A549 treated with dexamethasone at 1 μM for 4 hours (cell line): ENCODE measurements at places on chromosomes 6 and 20. TPM values are rescaled to one million over a fixed set of nuclear protein-coding genes. Genes with fewer than 3 reads are reported as not detected.

Gene NINL
- 13.2 to 17.4 TPM (median 14.4 TPM) in 5 replicates for total RNA-seq

Gene ZC2HC1B
- total RNA-seq, result not detected in 5 replicates

Gene MDFI
- 0.47 to 0.87 TPM (median 0.61 TPM) in 5 replicates for total RNA-seq

Gene C6orf58
- 0.07 to 0.32 TPM (median 0.15 TPM) in 4 of 5 replicates, not detected in the other for total RNA-seq

Gene SGK2
- total RNA-seq, result 6.3 to 8.3 TPM (median 7.1 TPM) in 5 replicates

Gene BHLHE23
- total RNA-seq, result 0.12 TPM in 1 of 5 replicates, not detected in the others

Gene MGME1
- 36.8 to 45.1 TPM (median 41.1 TPM) in 5 replicates for total RNA-seq

Gene ULBP3
- 2.7 to 5.5 TPM (median 5.2 TPM) in 5 replicates for total RNA-seq

Gene SUMO4
- not detected in 5 replicates for total RNA-seq

Gene TCF21
- total RNA-seq, result 0.02 to 0.06 TPM (median 0.04 TPM) in 4 of 5 replicates, not detected in the other

Gene LY6G6F
- total RNA-seq, result not detected in 5 replicates

Gene ATRN
- total RNA-seq, result 20.2 to 28.0 TPM (median 26.7 TPM) in 5 replicates

Gene SOBP
- 0.62 to 1.3 TPM (median 1.0 TPM) in 5 replicates for total RNA-seq

Gene MAS1
- not detected in 5 replicates for total RNA-seq

Gene CRISP2
- total RNA-seq, result not detected in 5 replicates

Gene ADAM33
- total RNA-seq, result 0.03 to 0.14 TPM (median 0.11 TPM) in 5 replicates

Gene BMP2
- total RNA-seq, result 0.18 to 0.41 TPM (median 0.26 TPM) in 5 replicates
